ENCODE measurements at places on chromosomes 2 and 18.

- DNase-seq = no peak
Measured at GRCh38 chr2:172440795-172441194, 13.4 kb downstream of the ITGA6 start.

GRCh38 chr2:226118471-226119429, 680.9 kb downstream of the IRS1 start:
- peak; percentile 98 for DNase-seq

GRCh38 chr18:49339146-49339545, 121.3 kb downstream of the DYM start:
- no peak for DNase-seq

DNA sequence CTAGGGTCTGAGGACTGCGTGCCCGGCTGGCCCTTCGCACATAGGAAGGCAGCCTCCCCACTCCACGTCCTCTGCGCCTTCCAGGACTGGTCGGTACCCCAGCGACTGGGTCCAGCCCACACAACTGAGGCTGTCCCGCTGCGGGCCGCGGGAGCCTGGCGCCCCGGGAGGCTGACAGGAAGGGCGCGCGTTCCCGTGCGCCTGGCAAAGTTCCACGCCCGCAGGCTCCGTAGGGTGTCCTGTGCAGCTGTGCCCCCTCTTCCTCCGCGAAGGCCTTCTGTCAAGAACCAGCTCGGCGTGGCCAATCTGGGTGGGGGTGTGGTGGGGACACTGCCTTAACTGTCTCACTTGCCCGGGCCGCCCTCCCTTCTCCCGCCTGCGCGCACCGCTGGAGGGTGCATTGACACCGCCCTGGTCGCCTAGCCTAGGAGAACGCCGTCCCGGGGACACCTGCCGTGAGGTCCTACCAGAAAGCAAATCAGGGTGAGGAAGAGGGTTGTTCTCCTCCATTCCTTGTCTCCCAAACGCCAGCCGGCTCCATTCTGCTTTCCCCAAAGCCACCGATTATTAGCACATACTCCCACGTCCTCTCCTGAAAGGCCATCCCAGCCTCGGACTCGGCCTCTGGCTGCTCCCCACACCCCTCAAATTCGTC, 618 bp upstream of the LYPD1 start:
- no peak for DNase-seq

DNA sequence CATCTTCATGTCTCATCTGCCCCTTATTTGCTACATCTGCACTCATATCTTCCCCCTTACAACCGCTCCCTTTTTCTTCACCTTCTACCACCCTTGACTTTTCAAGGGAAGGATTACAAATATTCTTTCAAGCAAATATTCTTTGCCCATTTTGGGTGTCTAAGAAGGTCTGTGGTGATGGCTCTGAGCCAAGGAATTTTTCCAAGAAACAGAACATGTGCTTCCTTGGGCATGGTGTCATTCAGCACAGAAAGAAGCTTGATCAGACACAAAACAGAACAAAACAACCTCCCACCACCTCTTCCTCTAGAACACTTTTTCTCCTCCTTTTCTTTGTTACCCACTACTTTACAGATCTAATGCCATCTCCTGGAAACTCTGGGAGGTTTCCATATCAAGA, 313.7 kb downstream of the SATB2 start:
- peak; percentile 28 for DNase-seq

- no peak for DNase-seq
Measured at GRCh38 chr2:31397094-31397493, 17.4 kb downstream of the XDH start.

- DNase-seq = peak; percentile 60
Measured at GRCh38 chr2:174158003-174158402, 90.3 kb downstream of the OLA1 start.

- no peak for DNase-seq
Measured at GRCh38 chr2:219957820-219958219, 330.4 kb downstream of the SLC4A3 start.

DNA sequence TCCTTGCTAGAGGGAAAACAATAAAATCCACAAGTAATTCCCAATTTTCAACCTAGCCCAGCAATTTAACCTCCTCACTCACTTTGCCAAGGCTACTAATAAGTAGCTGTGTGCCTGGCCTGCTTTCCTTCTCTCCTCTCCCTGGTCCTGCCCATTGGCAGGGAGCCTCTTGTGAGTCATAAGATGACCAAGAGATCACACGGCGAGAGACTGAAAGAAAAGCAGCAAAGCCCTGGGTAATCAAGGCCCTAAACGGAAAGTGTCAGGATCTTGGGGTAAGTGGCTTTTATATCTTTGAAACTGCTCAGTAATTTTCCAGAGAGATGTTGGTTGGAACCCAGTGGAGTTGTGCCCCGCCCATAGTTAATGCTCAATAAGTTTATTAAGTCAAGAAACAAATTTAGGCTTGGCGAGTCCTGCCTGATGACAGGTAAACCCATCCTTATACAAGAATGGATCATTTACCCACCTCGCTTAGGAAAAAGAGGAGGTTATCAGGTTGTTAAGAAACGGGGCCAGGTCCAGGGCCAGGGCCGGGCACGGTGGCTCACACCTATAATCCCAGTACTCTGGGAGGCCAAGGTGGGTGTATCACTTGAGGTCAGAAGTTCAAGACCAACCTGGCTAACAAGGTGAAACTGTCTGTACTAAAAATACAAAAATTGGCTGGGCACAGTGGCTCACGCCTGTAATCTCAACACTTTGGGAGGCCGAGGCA, 10.0 kb upstream of the ADAM17 start:
- peak; percentile 96 for DNase-seq
